NCI-H2081 (cell line): ENCODE measurements at places on chromosomes 11 and 22.

DNA sequence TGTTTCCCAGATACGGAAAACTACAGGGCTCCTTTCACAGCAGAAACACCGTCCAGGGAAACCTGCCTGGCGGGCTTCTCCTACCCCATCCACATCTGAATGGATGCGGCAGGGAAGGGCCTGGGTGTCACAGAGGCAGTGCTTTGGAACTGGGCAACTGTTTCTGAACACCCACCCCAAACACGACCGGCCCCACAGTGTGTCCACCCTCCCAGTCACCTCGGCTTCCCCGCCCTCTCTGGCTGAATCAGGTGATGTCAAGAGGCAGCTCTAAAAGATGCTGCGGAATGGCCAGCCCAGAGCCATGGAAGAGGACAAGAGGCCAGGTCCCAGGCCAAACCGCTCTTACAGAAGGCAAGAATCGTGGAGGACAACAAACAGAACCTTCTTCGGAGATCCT lies 22.0 kb downstream of the IFT27 start:
- no peak for DNase-seq

- no peak for DNase-seq
Measured at GRCh38 chr22:33090836-33091235, 32.7 kb upstream of the SYN3 start.

DNA sequence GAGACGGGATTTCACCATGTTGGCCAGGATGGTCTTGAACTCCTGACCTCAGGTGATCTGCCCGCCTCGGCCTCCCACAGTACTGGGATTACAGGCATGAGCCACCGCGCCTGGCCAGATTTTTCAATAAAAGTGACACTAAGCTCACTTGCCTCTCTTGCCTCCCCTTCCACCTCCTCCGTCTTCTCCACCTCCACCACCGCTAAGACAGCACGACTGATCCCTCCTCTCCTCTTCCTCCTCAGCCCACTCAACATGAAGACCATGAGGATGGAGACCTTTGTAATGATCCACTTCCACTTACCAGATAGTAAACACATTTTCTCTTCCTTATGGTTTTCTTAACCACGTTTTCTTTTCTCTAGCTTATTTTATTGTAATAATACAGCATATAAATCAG lies 14.2 kb downstream of the CERK start:
- no peak for DNase-seq

GRCh38 chr11:91158891-91159537 lies 936.2 kb upstream of the CHORDC1 start:
- DNase-seq = no peak

DNA sequence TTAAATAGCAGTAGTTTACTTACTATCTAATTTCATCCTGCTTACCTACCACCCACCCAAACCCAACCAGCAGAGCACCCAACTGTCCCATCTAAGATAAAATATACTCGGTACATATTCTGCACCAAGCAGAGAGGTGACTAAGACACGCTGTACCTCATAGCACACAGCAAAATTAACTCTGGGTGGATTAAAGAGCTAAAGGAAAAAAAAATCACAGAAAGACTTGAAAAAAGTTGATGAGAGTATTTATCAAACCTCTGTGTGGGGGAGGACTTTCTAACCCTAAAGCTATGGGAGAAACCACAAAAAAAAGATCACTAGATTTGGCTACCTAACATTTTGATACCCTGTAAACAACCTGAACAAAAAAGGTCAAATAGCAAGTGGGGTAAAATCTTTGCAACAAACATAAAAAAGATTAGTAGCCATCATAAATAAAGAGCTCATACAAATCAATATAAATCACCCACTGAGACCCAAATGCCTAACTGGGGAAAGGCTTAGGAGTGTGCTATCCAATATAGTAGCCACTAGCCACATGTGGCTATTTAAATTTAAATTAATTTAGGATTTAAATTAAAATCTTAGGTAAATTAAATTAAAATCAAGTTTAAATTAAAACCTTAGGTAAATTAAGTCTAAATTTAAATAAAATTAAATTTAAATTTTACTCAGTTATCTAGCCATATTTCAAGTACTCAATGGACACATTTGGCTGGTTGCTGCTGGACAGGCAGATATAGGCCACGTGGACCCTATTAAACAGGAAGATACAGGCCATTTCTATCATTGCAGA lies 25.6 kb upstream of the CD5 start:
- DNase-seq = no peak

GRCh38 chr11:95426823-95427462 lies 195.9 kb upstream of the SESN3 start:
- no peak for DNase-seq

- no peak for DNase-seq
Measured at GRCh38 chr11:34784318-34784841, 131.8 kb downstream of the APIP start.

DNA sequence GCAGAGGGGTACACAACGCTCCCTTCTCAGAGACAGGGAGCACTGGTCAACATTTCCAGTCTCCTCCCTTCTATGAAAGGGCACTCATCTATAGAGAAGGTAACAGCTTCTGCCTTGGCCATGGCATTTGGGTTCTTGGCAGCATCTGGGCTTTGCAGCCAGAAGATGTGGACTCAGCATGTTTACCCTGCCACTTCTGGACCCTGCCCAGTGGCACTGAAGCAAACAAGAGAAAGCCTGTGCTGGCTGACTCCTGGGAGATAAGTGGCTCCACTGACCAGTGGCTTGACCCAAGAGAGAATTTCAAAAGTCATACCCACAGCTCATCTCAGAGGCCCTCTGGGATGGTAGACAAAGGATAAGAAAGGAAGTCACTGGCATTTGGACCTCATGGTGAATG lies 8.0 kb downstream of the CSNK2A3 start:
- no peak for DNase-seq

DNA sequence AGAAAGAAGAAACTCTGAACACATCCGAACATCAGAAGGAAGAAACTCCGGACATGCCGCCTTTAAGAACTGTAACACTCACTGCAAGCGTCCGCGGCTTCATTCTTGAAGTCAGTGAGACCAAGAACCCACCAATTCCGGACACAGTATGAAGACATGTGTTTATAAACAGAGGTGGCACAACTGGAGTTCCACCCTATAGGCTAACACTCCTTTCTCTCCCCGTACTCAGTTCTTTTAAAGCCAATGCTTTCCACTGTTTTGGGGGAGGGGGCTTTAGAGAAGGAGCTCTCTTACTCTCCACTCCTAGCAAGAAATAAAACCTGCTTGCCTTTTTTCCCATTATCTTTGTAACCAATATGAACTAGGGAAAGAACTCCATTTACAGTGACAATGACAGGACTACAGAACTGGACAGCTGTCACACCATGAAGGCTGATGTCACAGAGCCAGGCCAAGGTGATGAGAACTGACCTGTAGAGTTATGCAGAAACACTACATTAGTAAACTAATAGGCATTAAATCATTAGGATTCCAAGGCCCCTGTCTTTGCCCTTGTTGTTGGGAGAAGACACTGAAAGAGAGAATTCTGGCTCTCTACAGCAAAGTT lies 733 bp downstream of the TRIM5 start:
- no peak for DNase-seq

DNA sequence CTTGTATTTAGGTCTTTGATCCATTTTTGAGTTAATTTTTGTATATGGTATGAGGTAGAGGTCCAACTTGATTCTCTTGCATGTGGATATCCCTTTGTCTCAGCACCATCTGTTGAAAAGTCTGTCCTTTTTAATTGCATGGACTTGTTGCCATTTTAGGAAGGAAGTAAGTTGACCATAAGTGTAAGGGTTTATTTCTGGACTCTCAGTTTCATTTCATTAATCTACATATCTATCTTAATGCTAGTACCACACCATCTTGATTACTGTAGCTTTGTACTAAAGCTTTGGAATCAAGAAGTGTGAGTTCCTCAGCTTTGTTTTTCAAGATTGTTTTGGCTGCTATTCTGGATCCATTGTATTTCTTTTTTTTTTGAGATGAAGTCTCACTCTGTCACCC lies 31.4 kb downstream of the CBL start:
- no peak for DNase-seq

GRCh38 chr22:30905696-30906341 lies 62.8 kb downstream of the MORC2 start:
- no peak for DNase-seq

GRCh38 chr11:12981676-12982522 lies 27.2 kb upstream of the RASSF10 start:
- no peak for DNase-seq

DNA sequence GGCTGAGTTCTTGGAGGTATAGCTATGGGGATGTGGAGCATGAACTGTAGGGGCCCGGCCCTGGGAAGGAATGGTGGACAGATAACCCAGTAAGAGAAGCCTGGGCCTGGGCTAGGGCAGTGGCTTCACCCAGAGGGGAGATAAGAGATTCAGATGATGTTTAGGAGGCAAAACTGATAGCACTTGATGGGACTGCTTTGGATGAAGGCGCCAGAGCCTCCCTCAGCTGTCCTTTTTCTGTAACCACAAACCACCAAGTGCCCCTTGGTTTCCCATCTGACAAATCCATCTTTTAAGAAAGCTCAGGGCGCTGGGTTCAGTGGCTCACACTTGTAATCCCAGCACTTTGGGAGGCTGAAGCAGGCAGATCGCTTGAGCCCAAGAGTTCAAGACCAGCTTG lies 23.4 kb downstream of the RELT start:
- DNase-seq = no peak

GRCh38 chr11:104164028-104164520 lies at the start of gene PDGFD:
TSS of gene PDGFD (minus strand) at chr11:104164147.
- DNase-seq = peak; percentile 89

- DNase-seq = no peak
Measured at GRCh38 chr11:78497293-78497692, 77.4 kb downstream of the NARS2 start.

- DNase-seq = no peak
Measured at GRCh38 chr11:128892866-128893565, 1.9 kb downstream of the KCNJ5 start.

- peak; percentile 2 for DNase-seq
Measured at GRCh38 chr11:41522899-41523672, 63.6 kb upstream of the LRRC4C start.

DNA sequence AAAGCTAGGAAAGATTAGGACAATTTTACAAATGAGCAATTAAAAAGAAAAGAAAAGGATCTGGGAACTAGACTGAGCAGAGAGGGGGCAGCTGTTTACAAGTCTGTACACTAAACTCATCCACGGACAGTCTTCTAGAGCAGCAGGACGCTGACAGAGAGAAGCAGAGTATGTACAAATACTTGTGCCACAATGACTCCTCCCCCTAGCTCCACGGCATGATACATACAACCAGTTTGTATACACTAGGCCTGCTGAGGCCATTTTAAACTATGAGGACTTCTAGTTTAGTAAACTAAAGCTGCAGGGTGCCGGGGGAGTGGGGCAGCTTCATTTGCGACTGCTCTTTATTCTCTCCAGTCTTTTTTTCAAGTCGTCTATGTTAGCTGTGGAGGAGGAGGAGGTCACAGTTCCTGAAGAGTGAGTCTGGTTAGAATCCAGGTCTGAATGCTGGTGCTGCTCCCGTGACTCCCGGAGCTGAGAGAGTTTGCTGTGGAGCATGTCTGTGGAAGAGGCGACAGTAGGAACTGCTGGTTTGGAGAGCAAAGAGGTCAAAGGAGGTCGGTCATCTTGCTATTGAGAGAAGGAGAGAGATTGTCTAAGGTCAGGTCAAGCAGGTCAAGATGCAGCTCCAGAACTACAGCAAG lies 24.8 kb downstream of the F2 start:
- peak; percentile 10 for DNase-seq

- DNase-seq = no peak
Measured at GRCh38 chr11:13262096-13262495, 15.5 kb upstream of the BMAL1 start.

GRCh38 chr11:11735586-11735985 lies 106.2 kb upstream of the USP47 start:
- DNase-seq = no peak

GRCh38 chr11:120903686-120904085 lies 120.2 kb upstream of the TBCEL start:
- no peak for DNase-seq

DNA sequence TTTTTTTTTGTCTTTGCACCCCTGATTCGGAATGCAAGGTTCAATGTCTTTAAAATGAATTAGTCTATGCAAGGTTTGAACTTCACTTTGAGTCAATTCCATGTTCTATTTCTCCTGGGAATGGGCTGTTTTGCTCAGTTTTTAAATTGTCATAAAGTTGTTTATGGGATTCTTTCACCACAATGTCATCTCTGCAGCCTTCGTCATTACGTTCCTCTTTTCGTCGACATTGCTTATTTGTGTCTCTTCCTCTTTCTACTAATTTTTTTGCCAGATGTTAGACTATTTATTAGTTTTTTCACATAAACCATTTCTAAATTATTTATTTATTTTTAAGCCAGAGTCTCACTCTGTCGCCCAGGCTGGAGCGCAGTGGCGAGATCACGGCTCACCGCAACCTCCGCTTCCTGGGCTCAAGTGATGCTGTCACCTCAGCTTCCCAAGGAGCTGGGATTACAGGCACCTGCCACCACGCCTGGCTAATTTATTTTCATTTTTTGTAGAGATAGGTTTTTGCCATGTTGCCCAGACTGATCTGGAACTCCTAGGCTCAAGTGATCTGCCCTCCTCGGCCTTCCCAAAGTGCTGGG lies 7.1 kb upstream of the TNNT3 start:
- DNase-seq = no peak

GRCh38 chr11:117874910-117875381 lies 1.5 kb downstream of the FXYD6 start:
- DNase-seq = no peak

DNA sequence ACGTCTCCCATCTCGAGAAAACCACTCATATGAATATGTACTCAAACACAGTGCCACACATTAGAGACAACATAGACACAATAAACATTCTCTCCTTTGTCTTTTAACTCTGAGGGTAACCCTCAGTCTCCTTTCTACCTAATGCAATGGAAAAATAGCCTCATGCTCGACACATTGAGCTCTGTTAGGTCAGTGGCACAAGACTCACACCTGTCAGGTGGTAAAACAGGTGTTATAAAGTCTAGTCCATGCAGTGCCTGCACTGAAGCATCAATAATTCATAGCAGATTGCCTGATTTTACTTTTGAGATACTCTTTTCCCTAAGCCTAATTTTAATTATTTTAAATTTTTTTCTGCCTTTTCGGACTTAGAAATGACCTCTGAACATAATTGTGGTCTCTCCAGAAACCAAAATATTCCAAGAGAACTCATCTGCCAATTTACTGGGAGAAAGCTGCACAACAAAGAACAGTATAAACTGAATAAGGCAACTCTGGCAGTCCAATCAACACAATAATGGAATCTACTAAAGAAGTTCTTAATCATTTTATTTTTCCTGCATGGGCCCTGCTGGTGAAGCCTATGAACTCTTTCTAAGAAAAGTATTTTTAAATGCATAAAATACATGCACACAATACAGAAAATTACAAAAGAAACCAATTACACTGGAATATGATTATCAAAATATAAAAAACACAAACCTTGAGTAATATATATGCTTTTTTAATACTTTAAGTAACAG lies 9.9 kb downstream of the RDX start:
- DNase-seq = peak; percentile 69

DNA sequence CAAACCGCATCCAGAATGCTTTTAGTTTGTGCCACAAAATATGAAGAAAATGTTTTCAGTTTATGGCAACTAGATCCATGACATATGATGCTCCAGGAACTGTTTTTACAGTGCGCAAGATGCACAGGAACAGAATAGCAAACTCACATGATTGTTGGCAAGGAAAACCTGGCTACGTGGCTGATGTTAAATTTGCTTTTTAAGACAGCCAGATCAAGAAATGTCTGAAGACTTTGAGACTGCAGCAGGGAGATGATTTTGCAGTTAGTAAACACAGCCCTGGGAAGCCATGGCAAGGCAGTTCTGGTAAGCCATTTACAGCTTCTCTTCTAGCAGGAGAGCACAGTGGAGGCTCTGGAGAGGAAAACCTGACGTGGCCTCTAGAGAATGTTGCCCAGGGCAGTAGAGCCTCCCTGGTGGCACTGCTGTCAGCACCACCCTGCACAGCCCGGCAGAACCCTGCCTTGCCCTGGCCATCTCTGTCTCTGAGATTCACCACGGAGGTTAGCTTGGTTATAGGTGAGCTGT lies 69.8 kb upstream of the TNRC6B start:
- DNase-seq = no peak
